K562 (cell line): ENCODE measurements at places on chromosomes 7 and 10. TPM values are rescaled to one million over a fixed set of nuclear protein-coding genes. Genes with fewer than 3 reads are reported as not detected.

DNA sequence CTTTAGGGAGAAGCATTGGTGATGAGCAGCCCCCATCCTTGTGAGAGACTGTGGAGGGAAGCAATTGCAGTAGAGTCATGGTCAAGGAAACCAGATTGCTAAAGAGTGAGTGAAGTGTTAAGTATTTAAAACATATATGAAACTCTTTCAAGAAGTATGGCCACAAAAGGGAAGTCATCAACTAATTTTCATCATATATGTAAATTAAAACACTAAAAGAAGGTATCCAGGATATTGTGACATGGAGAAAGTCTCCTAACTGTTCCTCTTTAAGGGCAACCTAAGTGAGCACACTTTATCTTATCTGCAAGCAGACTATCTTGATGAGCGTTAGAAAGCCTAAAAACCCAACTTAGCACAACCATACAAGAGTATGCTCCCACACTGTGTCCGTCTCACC, 69.7 kb downstream of the CD36 start:
- no peak for DNase-seq

- DNase-seq: no peak
These were observed 380.1 kb downstream of the HPSE2 start for GRCh38 chr10:98855403-98856189.

DNA sequence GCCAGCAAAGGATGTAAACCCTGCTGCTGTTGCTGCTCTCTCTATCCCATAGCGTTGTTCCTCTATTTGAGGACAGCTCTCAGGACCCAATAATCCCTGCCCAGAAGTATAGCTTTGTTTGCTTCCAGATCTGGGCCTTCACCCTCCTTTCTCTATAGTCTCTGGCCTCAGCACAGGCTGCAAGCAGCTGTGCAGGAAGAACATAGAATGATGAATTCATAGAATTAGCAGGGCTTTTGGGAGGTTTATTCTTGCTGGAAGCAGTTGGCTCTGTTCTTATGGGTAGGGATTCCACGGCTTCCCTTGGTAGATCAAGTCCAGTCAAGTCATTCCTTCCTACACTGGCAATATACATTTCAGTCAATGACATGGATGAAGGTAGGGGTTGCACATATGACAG, 354.7 kb downstream of the HPSE2 start:
- no peak for DNase-seq

- no peak for DNase-seq
These were observed 48.3 kb downstream of the MICALL2 start for GRCh38 chr7:1410992-1411391.

DNA sequence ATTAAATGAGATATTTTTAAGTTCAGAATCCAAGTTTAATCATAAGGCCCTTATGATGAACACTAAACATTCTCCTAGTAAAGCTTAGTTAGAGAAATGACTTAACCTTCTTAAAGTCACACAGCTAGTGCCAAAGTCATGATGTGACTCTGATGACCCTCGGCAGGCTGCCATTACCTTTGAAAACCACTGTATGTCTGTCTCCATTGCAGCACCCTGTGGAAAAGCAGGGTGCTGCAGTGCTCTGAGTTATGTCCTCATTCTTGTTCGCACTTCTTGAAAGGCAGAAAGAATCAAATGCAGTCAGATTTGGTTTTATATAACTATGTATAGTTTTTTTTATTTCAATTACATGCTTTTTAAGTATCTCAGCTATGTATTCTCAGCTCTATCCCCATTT, 105.0 kb downstream of the PHTF2 start:
- peak; percentile 73 for DNase-seq

GRCh38 chr7:84379446-84379845, 184.9 kb upstream of the SEMA3A start:
- DNase-seq: no peak

DNA sequence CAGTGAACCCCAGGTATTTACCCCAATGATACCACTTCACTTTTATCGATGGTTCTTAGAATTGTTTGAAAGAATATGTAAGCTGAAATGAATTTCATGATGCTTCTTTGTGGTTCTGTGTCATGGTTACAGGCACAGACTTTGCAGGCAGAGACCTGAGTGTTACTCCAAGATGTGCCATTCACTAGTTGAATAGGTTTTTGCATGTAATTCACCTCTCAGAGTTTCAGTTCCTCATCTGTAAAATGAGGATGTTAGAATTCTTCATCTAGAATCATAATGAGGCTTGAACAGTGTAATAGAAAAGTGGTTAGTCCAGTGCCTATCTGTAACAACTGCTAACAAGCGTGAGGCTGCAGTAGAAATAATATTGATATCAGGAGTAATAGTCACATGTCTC, 54.6 kb downstream of the VSTM2A start:
- no peak for DNase-seq

DNA sequence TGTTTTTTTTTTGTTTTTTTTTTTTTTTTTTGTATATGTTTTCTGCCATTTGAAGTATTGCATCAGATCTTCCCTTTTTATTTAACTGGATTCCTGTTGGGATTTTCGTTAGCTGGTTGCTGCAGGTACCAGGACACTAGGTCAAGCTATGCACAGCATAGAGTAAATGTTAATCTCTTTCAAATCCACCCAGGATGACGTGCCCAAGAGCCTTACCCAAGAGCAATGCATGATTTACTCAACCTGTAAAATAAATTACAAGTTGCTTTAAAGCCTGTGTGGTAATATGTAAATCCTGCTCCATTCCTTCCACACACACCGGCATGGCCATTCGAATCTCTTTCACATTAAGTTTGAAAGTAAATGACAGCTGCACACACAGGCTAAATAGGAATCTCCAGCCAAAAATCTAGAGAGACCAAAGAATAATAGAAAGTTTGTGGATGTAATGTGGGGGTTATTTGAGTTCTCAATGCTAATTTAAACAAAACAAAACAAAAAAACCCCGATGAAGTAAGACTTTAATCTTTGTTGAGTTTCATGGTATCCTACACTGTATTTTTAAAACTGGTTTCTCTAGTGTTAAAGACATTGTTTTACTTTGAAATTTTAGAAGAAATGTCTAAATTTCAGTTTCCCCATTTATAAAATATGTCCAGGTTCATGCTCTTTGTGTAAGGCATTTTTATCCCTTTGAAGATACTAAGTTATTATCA, 167.9 kb downstream of the FRMD4A start:
- no peak for DNase-seq

DNA sequence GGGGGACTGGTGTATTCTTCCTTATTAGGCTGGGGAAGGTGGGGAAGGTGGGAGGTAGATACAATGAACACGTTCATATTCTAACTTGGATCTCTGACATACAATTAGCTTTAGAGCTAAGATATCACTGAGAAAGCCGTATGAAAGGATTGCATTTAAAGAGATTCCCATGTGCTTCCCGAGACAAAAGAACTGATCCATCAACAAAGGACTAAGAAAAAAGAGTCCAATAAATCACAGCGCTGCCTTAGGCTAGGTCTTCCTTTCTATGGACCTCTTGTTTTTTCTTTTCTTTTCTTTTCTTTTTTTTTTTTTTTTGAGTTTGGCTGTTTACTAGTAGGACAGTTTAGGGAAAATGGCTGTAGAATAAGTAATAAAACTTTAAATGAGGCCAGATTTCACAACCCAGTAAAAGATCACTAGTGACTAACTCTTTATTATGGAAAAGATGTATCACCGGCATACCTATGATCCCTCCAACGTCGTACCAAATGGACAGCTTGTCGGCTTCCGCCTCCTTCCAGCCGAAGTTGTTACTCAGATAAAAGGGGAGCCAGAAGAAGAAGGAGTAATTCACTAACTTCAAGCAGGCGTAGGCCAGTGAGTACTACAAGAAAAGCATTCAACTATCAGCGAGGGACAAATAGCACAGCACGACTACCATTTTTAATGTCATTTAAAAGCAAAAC, 50.0 kb downstream of the SLC37A3 start:
- DNase-seq: no peak

GRCh38 chr10:96651998-96652431, 65.2 kb upstream of the TM9SF3 start:
- DNase-seq: no peak

GRCh38 chr7:55573234-55573900, 1.1 kb upstream of the VOPP1 start:
- DNase-seq: no peak

- DNase-seq: no peak
These were observed 24.9 kb upstream of the ADO start for GRCh38 chr10:62779487-62780248.

DNA sequence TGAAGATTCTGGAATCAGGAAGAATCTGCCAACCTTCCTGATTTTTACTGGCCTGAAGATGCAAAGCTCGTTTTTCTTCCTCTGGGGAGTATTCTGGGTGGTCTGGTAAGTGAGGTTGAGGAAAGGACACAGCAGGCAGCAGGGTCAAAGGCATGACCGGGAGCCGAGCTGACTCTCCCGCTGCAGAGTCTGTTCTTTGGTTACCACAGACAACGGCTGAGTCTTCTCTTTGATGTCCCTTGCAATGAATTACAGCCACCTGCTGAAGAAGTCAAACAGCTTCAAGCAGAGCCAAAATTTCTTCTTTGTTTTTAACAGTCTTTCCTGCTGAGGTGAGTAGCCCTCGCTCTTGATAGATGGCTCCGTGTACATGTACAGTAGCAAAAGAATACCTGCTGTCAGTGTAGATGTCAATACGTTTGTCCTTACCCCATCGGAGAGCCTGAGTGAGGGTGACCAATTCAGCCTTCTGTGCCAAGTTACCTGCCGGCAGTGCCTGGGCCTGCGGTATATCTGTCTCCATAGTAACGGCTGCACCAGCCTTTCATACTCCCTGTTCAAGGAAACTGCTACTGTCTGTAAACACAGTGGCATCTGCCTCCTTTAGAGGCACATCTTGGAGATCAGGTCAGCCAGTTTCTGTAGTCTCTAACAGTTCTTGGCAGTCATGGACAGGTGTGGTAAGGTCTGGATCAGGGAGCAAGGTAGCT, 76.4 kb downstream of the PRR15 start:
- no peak for DNase-seq

DNA sequence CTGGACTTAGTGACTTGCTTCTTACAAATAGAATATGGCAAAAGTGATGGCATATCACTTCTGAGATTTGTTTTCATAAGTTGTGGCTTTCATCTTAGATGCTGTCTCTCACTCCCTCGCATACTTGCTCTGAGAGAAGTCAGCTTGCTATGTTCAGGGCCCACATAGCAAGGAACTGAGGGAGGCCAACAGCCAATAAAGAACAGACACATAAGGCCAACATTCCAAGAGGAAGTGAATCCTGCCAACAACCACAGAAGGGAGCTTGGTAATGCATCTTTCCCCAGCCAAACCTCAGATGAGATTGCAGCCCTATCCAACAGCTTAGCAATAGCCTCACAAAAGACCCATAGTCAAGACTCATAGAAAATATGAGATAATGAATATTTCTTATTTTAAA, 39.2 kb upstream of the DMTF1 start:
- DNase-seq: no peak

DNA sequence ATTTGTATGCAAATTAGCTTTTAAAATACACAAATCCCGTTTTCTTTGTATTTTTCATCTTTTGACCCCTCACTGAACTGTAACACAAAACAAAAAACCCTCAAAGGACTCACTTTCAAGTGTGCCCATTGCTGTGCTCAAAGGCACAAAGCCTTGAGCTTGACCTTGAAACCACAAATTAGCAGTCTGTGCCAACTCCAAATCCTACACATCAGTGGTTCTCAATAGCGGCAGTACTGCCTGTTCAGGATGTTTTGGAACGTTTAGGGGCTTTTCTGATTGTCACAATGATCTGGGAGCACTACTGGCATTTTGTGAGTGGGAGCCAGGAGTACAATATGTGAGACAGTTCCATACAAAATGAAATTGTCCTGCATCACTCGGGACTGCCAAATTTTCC, 55.5 kb downstream of the KDM7A start:
- no peak for DNase-seq

DNA sequence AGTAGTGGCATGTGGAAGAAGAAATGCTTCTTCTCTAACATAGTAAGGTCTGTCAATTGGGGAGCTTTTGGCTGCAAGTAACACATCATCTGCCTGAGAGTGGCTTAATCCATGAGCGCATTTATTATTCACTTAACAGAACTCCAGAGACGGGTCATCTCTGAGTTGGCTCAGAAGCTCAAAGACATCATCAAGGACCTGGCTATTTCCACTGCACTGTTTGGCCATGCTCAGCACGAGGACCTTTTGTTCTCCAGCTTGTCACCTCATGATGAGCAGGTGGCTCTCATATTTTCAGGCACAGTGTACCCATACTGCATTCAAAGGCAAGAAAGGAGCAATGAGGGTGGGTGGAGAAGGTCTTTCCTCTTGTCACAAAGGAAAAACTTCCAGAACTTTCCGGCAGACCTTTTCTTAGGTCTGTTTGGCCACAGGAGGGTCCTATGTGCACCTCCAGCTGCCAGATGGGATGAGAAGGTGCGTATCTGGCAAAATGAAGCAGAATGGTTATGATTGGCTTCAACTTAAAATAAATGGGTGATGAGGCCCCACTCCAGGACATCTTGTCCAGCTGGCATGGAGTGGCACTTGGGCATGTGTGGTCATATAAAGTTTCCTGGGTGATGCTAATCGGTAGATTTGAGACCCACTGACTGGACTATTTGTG, 55.6 kb upstream of the SHH start:
- no peak for DNase-seq

- no peak for DNase-seq
These were observed 142.8 kb downstream of the ADK start for GRCh38 chr10:74293686-74294371.

DNA sequence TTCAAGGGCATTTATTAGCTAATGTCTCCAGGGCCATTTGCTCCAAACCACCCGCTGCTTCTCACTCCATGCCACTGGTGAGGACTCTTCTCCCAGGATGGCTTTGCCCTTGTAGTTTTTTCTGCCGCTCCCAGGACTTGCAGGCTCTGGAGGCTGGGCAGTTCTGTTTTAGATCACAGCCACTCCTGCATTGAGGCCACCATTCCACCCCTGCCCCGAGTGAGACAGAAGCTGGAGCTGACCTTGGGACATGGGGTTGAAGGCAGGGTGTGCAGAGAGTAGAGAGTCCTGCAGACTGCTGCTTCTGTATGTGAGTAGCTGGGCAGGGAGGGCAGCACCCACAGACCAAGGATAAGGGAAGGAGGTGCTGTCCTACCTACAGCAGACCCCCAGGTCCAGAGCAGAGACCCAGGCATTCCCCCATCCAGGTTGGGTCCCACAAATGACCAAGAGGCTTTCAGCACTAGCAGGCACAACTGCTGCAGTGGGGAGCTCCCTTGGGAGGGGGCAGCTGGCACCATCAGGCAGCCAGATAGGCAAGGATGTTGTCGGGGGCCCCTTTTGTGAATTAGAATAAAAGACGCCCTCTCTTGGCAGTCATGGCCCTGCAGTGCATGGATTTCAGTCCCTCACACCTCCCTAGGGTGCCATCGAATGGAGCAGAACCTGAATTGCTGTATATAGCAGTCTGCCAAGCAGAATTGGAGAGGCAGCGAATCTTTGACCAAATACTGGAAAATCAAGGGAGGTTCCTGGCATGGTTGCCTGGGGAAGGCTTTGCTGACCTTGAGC, 22.7 kb upstream of the ADCYAP1R1 start:
- DNase-seq: no peak

- DNase-seq: no peak
These were observed 2.3 kb downstream of the ZC3HAV1L start for GRCh38 chr7:139033346-139034114.

- DNase-seq: no peak
These were observed 22.9 kb upstream of the GPR22 start for GRCh38 chr7:107446988-107447387.

TMEM139 gene
- polyA plus RNA-seq: 0.44 and 2.0 TPM in 2 replicates

COBL gene
- 0.01 and 0.19 TPM in 2 replicates for polyA plus RNA-seq

STOX1 gene
- polyA plus RNA-seq: 0.09 and 1.1 TPM in 2 replicates

CABCOCO1 gene
- polyA plus RNA-seq: not detected in 2 replicates

PLPP4 gene
- polyA plus RNA-seq: not detected in 2 replicates

CASP7 gene
- 8.9 TPM in 2 replicates for polyA plus RNA-seq

ACTL6B gene
- not detected in 2 replicates for polyA plus RNA-seq

PKD2L1 gene
- not detected in 2 replicates for polyA plus RNA-seq

MAPK8 gene
- 65.5 and 71.0 TPM in 2 replicates for polyA plus RNA-seq

JAZF1 gene
- polyA plus RNA-seq: not detected in 2 replicates

AVL9 gene
- 19.2 and 19.3 TPM in 2 replicates for polyA plus RNA-seq

OR2A1 gene
- polyA plus RNA-seq: not detected in 2 replicates
